ENCODE measurements at places on chromosomes 2 and 18. TPM values are rescaled to one million over a fixed set of nuclear protein-coding genes. Genes with fewer than 3 reads are reported as not detected.
A peak's percentile ranks its signal among the peaks of the same experiment; 100 is the strongest.

- no peak overlapping the region for H3K4me3 ChIP-seq
- H3K27ac ChIP-seq: no peak overlapping the region
- H3K36me3 ChIP-seq: no peaks in the 10 kb centered on the region
Measured at GRCh38 chr18:40534723-40535122, 1420.3 kb upstream of the PIK3C3 start.

DNA sequence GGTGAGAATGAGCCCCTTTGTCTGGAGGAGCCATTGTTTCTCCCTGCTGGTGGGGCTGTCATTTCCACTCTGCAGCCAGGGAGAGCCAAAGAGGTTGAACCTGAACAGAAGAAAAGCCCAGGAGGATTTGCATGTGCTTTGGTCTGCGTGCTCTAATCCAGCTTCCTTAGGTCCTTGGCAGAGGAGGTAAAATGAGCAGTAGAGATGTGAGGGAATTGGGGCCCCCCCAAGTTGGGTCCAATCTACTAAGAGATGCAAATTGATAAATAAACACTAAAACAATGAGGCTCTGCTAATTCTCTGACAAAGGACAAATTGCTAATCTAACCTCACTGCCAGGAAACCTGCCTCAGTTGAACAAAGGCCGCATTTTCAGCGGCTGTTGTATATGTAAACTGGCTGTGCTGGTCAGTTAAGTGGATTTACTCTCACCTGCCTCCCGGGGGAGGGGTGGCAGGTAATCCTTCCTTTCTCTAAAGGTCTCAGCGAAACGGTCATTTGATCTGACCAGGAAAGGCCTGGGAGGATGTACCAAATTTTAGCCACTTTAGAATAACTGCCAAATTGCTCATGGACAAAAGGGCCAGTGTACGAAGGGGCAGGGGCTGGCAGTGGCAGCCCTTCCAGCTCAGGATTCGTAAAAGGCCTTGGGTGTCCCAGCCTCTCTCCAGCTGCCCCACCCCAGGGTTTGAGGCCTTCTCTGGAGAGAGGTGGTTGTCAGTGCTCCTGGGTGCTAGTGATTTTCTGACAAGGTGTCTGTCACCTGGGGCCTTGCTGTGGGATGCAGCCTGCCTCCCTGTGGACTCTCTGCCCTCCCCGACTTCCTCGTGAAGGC is 193.6 kb downstream of the MIB1 start:
- H3K4me1 ChIP-seq: no peaks in the 10 kb centered on the region
- no peak overlapping the region for H3K27ac ChIP-seq
- no peaks in the 10 kb centered on the region for H3K27me3 ChIP-seq

DNA sequence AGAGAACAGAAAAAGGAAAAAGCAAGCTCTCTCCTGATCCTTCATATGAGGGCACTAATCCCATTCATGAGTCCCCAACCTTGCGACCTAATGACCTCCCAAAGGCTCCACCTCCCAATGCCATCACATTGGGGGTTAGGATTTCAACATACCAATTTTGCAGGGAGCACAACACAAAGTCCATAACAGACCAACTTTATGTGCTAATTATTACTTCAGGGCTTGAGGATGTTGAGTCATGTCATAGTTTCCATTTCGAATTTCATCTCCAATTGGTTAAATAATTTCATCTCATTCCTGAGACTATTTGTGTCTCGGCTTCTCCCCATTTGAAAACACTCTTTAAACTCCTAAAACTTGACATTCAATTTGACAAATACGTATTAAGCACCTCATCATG is 69.9 kb upstream of the KLF7 start:
- DNase-seq: no peak
- H3K27me3 ChIP-seq: no peaks in the 10 kb centered on the region
- H3K4me1 ChIP-seq: no peaks in the 10 kb centered on the region

- peaks cover 20% of the 10 kb centered on the region for H3K4me1 ChIP-seq
- no peaks in the 10 kb centered on the region for H3K27me3 ChIP-seq
- H3K36me3 ChIP-seq: no peaks in the 10 kb centered on the region
- H3K4me3 ChIP-seq: peak overlapping the region; percentile 85
Measured at GRCh38 chr2:147843391-147843863, 1.4 kb upstream of the ACVR2A start.

DNA sequence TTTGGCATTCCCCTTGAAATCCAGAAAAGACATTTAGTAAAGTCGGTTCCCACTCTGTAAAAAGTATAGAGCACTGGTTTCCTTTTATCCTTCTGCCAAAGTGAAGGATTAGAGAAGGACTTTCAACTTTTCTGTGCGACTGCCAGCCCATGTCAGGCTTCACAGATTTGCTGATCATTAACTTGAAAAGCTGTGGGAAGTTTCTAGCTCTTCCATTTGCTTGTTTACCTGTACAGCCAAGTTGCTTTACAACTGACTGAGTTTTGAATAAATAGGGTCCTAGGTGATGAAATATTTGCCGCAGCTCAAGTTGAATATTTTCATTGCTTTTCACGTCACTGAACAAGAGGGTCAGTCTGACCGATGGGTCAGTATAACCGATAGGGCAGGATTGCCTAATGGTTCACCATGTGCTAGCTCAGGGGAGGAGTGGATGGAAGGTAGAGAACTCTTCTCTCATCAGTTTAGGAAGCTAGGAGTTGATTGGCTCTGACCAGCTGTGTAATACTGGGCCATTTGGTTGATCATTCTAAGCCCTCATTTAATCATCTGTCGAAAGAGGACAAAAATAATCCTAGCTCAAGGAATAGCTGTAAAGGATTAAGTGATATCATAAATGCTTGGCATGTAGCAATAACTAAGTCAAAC is 30.4 kb downstream of the UPP2 start:
- DNase-seq: no peak
- H3K4me3 ChIP-seq: no peak overlapping the region
- H3K4me1 ChIP-seq: peaks cover 35% of the 10 kb centered on the region
- no peaks in the 10 kb centered on the region for H3K36me3 ChIP-seq

DNA sequence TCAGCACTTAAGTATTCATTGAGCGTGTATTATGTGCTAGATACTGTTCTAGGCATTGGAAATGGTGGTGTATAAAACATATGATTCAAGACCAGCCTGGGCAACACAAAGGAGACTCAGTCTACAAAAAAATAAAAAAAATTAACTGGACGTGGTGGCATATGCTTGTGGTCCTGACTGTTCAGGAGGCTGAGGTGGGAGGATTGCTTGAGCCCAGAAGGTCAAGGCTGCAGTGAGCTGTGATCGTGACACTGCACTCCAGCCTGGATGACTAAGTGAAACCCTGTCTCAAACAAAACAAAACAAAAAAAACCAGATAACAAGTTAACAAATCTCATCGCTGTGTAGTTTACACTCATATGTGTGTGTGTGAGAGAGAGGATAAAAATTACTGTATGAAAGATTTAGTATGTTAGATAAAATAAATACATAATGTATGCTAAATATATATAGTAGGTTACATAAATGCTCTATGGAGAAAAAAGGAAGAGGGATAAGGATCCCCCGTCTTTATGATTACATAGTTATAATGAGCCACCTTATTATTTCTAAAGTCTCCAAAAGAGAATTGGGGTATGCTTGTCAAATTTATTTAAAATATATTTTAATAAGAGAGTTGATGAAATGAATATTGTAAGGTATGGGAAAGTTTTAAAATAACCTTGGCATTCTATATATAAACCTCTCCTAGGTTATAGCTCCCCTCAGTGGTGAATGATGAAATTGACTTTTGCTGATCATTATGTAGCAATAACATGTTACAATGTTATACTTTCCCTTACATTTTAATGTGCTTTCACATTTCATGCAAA is 69.2 kb downstream of the EHBP1 start:
- H3K4me1 ChIP-seq: peaks cover 5% of the 10 kb centered on the region
- no peak for DNase-seq
- H3K4me3 ChIP-seq: no peak overlapping the region
- no peak overlapping the region for H3K27ac ChIP-seq
- H3K27me3 ChIP-seq: no peaks in the 10 kb centered on the region

DNA sequence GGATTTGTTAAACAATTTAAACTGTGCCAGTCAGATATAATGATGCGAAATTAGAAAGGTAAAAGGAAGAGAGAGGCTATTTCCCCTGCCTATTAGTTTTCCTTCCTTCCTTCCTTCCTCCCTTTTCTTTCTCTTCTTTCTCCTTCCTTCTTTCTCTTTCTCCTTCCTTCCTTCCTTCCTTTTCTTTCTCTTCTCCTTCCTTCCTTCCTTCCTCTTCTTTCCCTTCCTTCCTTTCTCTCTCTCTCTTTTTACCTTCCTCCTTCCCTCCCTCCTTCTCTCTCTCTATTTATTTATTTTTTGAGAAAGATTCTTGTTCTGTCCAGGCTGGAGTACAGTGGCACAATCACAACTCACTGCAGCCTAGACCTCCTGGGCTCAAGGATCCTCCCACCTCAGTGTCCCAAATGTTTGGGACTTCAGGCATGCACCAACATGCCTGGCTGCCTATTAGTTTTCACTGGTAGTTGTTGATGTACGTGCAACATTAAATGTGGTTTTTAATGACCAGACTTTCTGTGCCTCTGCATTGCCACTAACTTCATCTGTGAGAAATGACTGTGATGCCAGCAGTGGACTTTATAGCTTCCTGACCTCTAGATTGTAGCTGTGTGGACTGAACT is 48.7 kb upstream of the NFE2L2 start:
- no peaks in the 10 kb centered on the region for H3K36me3 ChIP-seq
- H3K27me3 ChIP-seq: no peaks in the 10 kb centered on the region
- H3K4me3 ChIP-seq: no peak overlapping the region
- H3K4me1 ChIP-seq: peaks cover 7% of the 10 kb centered on the region
- no peak for DNase-seq

DNA sequence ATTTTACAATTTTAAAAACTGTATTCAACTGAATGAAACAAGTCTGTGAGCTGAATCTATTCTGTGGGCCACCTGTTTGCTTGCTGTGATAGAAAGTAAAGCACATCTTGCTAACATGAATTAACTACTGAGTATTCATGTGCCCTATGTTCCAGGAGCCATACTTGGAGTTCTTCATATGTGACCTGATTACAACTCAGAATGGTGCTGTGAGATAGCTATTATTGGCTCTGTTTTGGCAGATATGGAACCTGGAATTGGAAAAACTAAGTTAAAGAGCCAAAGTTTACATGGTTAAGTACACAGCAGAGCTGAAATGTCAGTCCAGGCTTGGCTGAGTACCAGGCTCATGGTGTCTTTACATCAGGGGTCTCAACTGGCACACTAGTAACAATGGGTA is 253.7 kb downstream of the AGPS start:
- no peaks in the 10 kb centered on the region for H3K27me3 ChIP-seq
- no peak overlapping the region for H3K4me3 ChIP-seq
- no peak for DNase-seq
- H3K27ac ChIP-seq: no peak overlapping the region
- H3K4me1 ChIP-seq: no peaks in the 10 kb centered on the region

- no peaks in the 10 kb centered on the region for H3K4me1 ChIP-seq
- H3K27me3 ChIP-seq: no peaks in the 10 kb centered on the region
- H3K4me3 ChIP-seq: no peak overlapping the region
- no peaks in the 10 kb centered on the region for H3K36me3 ChIP-seq
Measured at GRCh38 chr2:241940329-241940728, 70.8 kb downstream of the RTP5 start.

DNA sequence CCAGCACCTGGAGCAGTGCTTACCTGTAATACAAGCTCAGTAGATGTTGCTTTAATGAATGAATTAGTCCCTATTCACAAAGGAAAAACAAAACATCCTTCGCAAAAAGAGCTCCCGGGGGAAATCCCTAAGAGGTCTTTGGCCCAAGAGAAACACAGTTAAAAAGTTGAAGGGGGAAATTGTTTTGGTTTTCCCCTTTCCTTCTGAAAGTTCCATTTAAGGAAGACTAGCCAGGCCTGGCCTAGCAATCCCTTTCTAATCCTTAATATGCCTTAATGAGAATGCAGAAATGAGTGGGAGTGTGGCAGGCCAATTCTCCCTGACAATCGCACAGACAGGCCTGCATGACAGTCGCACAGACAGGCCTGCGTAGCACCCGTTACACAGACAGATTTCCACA is 33.5 kb upstream of the REL start:
- H3K4me3 ChIP-seq: no peak overlapping the region
- H3K27me3 ChIP-seq: no peaks in the 10 kb centered on the region
- H3K4me1 ChIP-seq: no peaks in the 10 kb centered on the region
- DNase-seq: no peak
- no peak overlapping the region for H3K27ac ChIP-seq

The SERPINB7 gene
- total RNA-seq: not detected

The ALPI gene
- total RNA-seq: not detected

The RND3 gene
- 9.8 TPM for total RNA-seq

The ZSWIM2 gene
- total RNA-seq: not detected

The BUB1 gene
- 0.82 TPM for total RNA-seq

The MAP3K19 gene
- not detected for total RNA-seq

The ACTR3 gene
- total RNA-seq: 58.5 TPM

All from pancreas (tissue), 10 donors.